CD4-positive, alpha-beta T cell treated with Interleukin-21 for 1 hour (primary cell): ENCODE measurements at places on chromosomes 12 and 14.

GRCh38 chr14:93693914-93694313, 94.4 kb downstream of the PRIMA1 start:
- DNase-seq = no peak

- DNase-seq = no peak
Measured at GRCh38 chr14:31113794-31114193, 87.6 kb upstream of the STRN3 start.

DNA sequence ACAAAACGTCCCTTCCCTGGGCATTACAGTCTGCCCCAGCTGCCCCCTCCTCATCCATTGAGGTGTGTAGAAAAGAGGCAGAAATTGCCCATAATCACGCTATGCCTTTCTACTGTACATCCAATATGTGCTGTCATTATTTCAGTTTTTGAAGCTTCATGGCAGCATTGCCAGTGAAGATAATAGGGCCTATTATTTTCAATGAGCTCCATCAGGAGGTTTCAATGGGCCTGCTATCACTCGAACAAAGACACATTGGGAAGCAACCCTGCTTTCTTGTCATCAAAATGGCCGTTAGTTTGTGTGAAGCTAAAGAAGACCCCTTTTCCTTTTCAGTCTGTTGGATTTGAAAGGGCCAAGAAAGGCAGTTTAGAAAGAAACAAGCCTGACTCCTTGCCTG, 653.8 kb downstream of the NOVA1 start:
- DNase-seq = no peak

GRCh38 chr12:4221258-4221620, 52.3 kb upstream of the CCND2 start:
- DNase-seq = no peak

- no peak for DNase-seq
Measured at GRCh38 chr12:132018193-132018916, 68.6 kb downstream of the EP400 start.

- no peak for DNase-seq
Measured at GRCh38 chr12:52895726-52896189, 9.1 kb downstream of the KRT8 start.
